Chondrocyte (in vitro differentiated cells): ENCODE measurements at places on chromosomes 5 and 9. TPM values are rescaled to one million over a fixed set of nuclear protein-coding genes. Genes with fewer than 3 reads are reported as not detected.

Gene ZNF366
- not detected in 3 replicates for total RNA-seq

Gene PRRT1B
- not detected in 3 replicates for total RNA-seq

Gene CCDC152
- not detected in 3 replicates for total RNA-seq

Gene ZBED3
- 10.7 to 15.8 TPM (median 14.7 TPM) in 3 replicates for total RNA-seq

Gene BHMT2
- not detected in 3 replicates for total RNA-seq

Gene IFNA21
- total RNA-seq = not detected in 3 replicates

Gene SLC34A1
- not detected in 3 replicates for total RNA-seq

Gene GNAQ
- 73.8 to 88.3 TPM (median 87.0 TPM) in 3 replicates for total RNA-seq

Gene NR2F1
- total RNA-seq = 28.7 to 41.9 TPM (median 30.8 TPM) in 3 replicates

Gene CAVIN4
- total RNA-seq = 0.46 to 0.87 TPM (median 0.62 TPM) in 3 replicates
